ENCODE measurements at places on chromosomes 16 and 17.
A peak's percentile ranks its signal among the peaks of the same experiment; 100 is the strongest.

DNA sequence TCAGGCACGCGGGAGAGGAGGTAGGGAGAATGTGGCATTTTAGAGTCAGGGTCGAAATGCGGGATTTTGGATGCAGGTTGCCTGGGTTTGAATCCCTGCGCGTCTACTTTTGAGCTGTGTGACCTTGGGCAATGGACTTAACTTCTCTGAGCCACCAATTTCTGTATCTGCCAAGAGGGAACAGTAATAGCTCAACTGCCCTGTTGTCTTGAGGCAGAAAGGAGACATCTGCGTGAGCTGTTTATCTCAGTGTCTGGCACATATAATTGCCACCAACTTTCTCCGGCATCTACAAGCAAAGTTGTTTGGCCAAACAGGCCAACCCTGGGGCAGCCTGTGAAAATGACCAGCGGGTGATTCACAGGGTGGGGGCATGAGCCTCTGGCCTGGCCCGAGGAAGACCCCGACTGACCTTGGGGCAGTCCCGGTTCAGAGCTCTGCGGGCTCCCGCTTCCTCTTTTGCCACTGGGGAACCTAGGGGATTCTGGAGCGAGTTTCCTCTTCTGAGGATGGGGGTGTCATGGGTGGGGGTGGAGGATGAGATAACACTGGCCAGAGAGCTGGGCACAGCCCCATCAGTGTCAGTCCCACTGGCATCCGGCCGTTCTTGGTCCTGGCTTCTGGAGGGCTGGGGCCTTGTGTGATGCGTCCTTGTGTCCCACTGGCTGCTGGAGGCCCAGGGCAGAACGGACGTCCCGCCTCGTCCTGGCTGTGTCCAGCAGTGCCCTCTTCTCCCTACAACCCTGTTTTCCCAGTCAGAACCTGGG lies 1.3 kb downstream of the SNN start:
- peak; percentile 36 for DNase-seq

DNA sequence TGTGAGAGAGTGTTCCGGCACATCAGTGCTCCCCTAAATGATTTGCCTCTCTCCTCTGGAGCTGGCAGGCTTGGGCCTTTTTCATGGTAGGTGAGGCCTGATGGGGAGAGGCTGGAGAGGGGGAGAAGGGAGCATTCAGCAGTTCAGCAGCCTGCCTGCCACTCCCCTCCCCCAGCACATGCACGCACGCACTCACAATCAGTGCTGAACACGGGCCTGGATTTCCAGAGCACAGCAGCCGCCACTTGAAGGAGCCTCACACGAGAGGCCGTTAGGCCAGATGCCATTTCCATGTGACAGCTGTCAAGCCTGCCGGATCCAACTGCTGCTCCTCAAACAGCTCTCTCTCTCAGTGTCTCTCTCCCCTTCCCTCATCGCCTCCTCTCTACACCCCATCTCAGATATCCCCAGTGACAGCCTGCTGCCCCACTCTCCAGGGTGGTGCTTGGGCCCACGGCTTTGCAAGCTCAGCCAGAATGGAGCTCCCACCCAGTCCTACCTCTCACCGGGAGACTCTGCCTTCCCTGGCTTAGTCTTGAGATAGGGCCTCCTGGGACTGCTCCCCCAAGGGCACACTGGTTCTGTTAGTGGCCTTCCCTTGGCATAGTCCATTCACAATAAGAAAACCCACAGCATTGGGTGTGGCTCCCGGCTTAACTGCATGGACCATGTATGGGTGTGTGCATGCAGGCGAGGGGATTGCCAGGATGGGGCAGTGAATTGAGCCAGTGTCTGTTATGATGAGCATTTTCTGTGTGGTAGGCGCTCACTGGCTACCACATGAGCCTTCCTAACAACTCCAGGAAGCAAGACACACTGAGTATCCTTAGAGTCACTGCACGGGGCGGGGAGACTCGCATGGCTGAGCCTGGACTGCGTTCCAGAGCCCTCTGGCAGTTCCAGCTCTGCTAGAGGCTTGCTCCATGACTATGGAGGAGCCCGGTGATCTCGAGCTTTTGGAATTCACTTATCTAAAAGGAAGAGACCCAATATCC lies 226.2 kb downstream of the CCDC182 start:
- peak; percentile 72 for DNase-seq

DNA sequence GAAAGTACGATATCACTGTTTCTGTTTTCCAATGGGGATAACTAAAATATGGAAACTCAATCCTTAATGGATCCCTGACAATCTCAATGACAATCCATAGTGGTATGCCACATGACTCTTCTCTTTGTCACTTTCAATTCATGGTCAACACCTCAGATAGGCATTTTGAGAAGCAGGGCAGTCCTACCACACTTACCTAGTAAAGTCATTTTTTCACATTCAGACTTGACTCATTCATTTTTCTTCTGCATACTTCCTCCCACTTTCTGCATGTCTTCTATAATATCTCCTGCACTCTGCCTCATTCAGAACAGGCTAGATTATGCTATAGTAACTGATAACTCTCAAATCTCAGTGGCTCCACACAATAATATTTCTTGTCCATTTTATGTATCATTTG lies 117.5 kb downstream of the FTO start:
- DNase-seq, result no peak

GRCh38 chr17:83067071-83067717 lies 12.2 kb upstream of the METRNL start:
- DNase-seq, result no peak

DNA sequence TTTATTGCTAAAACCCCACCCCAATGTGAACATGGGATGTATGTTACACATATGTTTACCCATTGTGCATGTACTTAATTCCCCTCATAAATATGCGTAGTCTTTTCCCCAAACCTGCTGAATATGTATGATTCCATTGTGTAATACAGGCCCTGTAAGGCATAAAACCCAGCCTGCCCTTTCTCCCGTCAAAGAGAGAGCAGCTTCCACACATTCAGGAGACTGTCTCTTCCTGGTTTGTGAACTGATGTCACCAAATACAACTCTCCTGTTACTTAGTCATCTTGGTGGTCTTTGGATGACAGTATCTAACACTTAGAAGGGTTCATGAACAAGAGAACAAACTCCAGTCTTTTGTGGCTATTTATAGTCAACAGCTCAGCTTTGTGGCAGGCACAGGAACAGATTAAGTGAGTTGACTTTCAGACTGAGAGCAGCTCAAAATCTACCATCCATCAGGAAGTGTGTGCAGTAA lies 24.7 kb upstream of the TMC7 start:
- peak; percentile 52 for DNase-seq

GRCh38 chr17:43832168-43832975 lies 574 bp downstream of the MPP3 start:
- peak; percentile 84 for DNase-seq

- no peak for DNase-seq
Observed at GRCh38 chr16:66134875-66135274, 231.6 kb upstream of the CDH5 start.

- DNase-seq, result peak; percentile 18
Observed at GRCh38 chr17:70190959-70191805, 21.9 kb downstream of the KCNJ2 start.

- DNase-seq, result no peak
Observed at GRCh38 chr17:3750296-3750695, 26.6 kb downstream of the HASPIN start.

DNA sequence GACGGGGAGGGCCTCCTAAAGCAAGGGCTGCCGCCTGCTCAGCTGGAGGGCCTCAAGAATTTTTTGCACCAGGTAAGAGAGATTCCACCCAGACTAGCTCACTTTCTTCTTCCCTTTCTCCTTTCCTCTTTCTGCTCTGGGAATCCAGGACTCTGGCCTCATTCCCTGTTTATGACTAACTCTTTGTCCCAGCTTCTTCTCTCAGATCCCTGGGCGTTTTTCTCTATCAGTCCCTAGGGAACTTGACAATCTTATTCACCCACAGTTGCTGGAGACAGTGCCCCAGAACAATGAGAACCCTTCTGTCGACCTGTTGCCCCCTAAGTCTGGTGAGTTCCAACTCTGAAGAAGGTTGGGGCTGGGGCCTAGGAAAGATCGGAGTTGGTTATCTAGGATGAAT lies 15.6 kb downstream of the CNTROB start:
- no peak for DNase-seq

DNA sequence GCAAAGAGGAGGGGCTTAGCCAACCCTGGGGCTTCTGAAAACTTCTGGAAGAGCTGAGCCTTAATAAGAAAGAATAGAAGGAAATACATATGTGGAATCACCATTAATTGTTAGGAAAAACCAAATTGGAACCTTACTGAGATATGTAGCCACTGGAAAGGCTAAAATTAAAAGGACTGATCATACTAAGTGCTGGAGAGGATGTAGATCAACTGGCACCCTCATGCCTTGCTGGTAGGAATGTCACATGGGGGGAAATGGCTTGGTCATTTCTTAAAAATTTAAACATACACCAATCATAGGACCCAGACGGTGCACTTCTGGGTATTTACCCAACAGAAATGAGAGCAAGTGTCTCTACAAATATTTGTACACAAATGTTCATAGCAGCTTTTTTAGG lies 11.1 kb downstream of the BMERB1 start:
- no peak for DNase-seq

- no peak for DNase-seq
Observed at GRCh38 chr16:21704733-21705132, 41.0 kb downstream of the OTOA start.
